ENCODE measurements at places on chromosomes 3 and 15.

- DNase-seq = no peak
Measured at GRCh38 chr15:78985859-78986475, 41.1 kb upstream of the CTSH start.

GRCh38 chr3:15380980-15381890 lies 46.1 kb downstream of the METTL6 start:
- DNase-seq = no peak

GRCh38 chr3:34020726-34021680 lies 222.6 kb downstream of the PDCD6IP start:
- no peak for DNase-seq

GRCh38 chr3:117618462-117618861 lies 908.9 kb downstream of the TUSC7 start:
- DNase-seq = no peak

- no peak for DNase-seq
Measured at GRCh38 chr15:66830358-66830757, 128.3 kb downstream of the SMAD6 start.

- no peak for DNase-seq
Measured at GRCh38 chr15:92168066-92168683, 225.5 kb upstream of the ST8SIA2 start.

- no peak for DNase-seq
Measured at GRCh38 chr3:20658491-20658890, 472.5 kb upstream of the SGO1 start.

DNA sequence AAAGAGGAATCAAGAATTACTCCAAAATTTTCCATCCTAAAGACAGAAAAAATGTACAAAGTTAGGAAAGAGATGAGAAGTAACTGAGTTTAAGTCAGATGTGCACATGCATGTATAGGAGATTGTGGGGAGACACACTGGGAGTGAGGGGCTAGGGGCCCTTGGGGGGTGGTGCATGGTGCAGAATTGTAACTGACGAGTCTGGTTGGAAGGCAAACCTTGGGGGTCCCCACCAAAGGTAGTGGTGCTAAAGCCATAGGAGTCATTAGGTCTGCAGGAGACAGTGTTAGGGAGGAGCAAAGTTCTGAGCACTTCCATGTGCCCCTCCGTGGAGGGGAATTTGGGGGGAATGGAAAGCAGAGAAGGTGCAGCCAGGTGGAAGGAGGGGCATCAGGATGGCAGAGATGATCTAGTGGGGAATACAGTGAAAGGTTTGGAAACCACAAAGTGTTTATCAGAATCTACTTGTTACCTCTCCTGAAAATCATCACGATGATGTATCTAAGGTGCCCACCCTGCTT lies 37.5 kb upstream of the EPHB1 start:
- no peak for DNase-seq

- DNase-seq = no peak
Measured at GRCh38 chr3:50600141-50600753, 11.3 kb downstream of the CISH start.

DNA sequence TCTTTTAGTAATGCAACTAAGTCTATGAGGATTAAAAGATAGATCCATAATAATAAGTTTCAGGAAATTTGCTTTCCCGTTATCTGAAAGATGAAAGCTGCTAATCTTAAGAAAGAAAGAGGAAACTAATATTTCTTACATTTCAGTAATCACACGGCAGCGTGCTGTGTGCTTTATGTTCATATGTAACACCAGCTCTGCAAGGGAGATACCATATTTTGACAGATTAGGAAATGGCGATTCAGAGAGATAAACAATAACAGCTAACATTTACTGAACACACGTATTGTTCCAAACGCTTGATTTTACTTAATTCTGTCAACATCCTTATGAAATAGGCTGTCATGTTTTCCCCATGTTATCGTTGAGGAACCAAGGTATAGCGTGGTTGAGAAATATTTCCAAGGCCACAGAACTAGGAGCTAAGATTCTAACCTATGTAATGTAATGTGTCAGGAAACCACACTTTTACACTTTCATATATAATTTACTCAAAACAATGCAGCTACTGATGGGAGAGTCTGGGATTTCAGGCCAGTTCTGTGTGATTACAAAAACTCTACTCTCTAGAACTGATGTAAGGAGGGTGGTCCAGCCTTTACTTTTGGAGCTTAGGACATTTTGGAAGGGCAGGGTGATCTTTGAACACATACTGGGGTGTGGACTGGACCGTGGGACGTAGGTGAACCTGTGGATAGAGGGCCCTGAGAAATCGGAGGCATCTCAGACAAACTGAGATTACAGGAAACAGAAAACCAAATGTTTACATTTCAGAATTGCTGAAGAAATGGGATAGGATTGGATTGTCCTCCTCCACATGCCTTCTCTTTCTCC lies 100.6 kb downstream of the IL1RAP start:
- DNase-seq = no peak

DNA sequence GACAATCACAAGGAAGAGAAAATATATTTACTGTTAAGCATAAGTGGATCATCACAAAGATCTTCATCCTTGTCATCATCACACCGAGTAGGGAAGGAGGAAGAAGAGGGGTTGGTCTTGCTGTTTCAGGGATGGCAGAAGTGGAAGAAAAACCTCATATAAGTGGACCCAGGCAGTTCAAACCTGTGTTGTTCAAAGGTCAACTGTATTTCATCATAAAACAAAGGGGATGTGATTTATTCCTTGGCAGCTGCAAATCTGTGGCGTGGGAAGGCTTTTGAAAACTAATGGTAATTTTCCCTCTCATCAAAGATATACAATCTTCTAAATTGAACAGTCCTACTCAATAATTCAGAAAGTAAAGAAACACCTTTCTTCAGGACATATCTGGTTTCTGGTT lies 129.9 kb upstream of the ABI3BP start:
- DNase-seq = no peak

- DNase-seq = no peak
Measured at GRCh38 chr15:60744826-60745460, 266.0 kb upstream of the ICE2 start.

All from stimulated activated CD4-positive, alpha-beta T cell treated with anti-CD3 and anti-CD28 coated beads, Interleukin-2, amount 100 ng/mL, for 24 hours (primary cell).